ENCODE measurements at places on chromosomes 11 and 22. TPM values are rescaled to one million over a fixed set of nuclear protein-coding genes. Genes with fewer than 3 reads are reported as not detected.
A peak's percentile ranks its signal among the peaks of the same experiment; 100 is the strongest.

NCF4 gene
- 8.0 TPM for total RNA-seq

HTR3A gene
- total RNA-seq: not detected

INS gene
- not detected for total RNA-seq

DNA sequence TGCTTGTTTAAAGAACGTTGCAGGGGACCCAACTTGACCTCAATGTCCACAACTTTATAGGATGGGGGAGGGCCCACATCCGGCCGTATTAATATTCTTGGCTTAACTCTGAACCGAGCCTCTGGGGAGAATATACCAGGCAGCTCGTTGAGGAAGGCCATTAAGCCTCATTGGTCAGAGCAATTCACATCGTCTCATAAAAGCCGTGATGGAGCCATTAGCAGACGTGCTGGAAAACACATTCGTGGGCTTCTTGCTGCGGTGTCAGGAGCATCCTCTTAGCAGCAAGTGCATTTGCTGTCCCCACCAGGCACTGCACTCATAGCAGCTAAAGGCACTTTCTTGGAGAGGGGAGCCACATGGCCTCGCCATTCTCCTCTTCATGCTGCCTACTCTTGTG, 14.9 kb downstream of the DSCAML1 start:
- H3K4me1 ChIP-seq: no peaks in the 10 kb centered on the region
- H3K27me3 ChIP-seq: peaks cover 25% of the 10 kb centered on the region
- H3K27ac ChIP-seq: no peak overlapping the region
- no peak overlapping the region for H3K4me3 ChIP-seq
- H3K36me3 ChIP-seq: no peaks in the 10 kb centered on the region

ST14 gene
- total RNA-seq: 0.25 TPM

DNA sequence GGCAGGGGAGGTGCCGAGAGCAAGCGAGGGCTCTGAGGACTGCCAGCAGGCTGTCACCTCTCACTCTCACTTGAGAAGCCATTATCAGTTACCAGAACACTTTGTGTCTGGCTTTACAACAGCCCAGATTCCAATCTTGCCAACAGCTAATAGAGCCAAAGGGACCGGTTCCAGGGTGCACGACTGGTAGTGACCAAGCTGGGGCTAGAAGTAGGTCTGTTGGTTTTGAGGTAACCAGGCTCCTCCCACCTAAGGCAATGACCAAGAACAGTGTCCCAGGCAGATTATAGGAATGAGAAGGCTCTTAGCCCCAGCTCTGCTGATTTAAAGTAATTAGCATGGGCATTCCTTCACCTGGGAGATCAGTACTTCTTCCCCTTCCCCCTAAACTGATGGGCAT, 7.2 kb upstream of the IL10RA start:
- DNase-seq: no peak
- H3K27me3 ChIP-seq: no peaks in the 10 kb centered on the region
- H3K36me3 ChIP-seq: no peaks in the 10 kb centered on the region
- peaks cover 66% of the 10 kb centered on the region for H3K4me1 ChIP-seq
- no peak overlapping the region for H3K27ac ChIP-seq

H19 gene
- total RNA-seq: not detected

TUBA8 gene
- 0.47 TPM for total RNA-seq

GRCh38 chr11:11965656-11966353, 42.6 kb downstream of the DKK3 start:
- H3K4me3 ChIP-seq: no peak overlapping the region
- no peaks in the 10 kb centered on the region for H3K27me3 ChIP-seq
- DNase-seq: no peak
- H3K4me1 ChIP-seq: peaks cover 23% of the 10 kb centered on the region
- H3K27ac ChIP-seq: no peak overlapping the region
- H3K36me3 ChIP-seq: no peaks in the 10 kb centered on the region

NXPE2 gene
- total RNA-seq: not detected

GRCh38 chr11:89249196-89249595, 71.5 kb downstream of the TYR start:
- H3K27me3 ChIP-seq: no peaks in the 10 kb centered on the region
- no peaks in the 10 kb centered on the region for H3K4me1 ChIP-seq
- no peak overlapping the region for H3K27ac ChIP-seq
- H3K4me3 ChIP-seq: no peak overlapping the region

SPI1 gene
- total RNA-seq: 5.9 TPM

GRCh38 chr11:11961399-11962028, 46.9 kb downstream of the DKK3 start:
- H3K4me1 ChIP-seq: peaks cover 29% of the 10 kb centered on the region
- peaks cover 9% of the 10 kb centered on the region for H3K36me3 ChIP-seq
- no peak overlapping the region for H3K4me3 ChIP-seq
- H3K27me3 ChIP-seq: no peaks in the 10 kb centered on the region

DNA sequence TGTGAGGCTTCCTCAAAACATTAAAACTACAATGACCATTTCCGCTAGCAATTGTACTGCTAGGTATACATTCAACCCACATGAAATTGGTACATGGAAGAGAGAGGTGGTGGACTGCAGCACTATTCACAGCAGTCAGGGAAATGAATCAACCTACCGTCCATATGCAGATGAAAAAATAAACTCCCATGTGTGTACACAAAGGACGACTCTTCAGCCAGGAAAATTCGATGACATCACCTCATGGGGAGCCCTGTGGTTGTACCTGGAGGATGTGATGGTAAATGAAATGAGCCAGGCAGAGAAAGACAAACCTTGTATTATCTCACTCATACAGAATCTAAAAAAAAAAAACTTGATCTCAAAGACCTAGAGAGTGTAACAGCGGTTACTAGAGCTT, 23.3 kb downstream of the RFPL3 start:
- no peak overlapping the region for H3K27ac ChIP-seq
- peaks cover 3% of the 10 kb centered on the region for H3K36me3 ChIP-seq
- no peak for DNase-seq

DMC1 gene
- 0.95 TPM for total RNA-seq

GRCh38 chr22:39155421-39155820, 2.9 kb upstream of the CBX7 start:
- H3K4me1 ChIP-seq: peaks cover 27% of the 10 kb centered on the region
- no peak for DNase-seq
- H3K4me3 ChIP-seq: no peak overlapping the region
- no peaks in the 10 kb centered on the region for H3K27me3 ChIP-seq

DNA sequence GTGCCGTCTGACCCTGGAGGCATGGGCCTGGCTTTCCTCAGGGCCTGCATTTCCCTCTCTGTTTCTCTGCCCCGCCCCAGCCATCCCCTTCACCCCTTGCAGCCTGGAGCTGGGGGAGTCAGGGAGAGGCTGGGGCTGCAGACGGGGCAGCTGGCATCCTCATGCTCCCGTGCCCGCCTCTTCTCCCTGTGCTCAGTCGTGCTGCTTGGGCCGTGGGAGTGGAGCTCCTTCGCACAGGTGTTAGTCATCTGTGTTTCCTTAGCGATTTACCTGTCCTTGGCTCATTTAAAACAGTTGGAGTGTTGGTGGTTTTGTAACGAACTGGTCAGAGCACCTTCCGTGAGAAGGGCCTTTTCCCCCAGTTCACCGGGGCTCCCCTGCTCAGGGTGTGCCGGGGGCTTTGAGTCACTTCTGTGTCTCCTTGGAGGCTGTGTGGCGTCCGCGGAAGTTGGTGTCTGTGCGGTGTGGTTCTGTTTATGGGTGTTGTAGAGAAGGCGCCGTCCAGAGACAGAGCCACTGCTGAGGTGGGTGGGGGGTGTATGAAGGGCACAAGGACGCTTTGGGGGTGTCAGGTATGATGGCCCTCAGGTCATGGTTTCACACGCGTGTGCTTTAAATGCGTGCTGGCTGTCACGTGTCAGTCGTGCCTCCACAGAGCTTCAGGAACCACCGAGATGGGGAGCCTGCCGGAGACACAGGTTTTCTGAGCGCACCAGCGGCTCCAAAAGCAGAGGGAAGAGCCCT, 19.5 kb downstream of the BRSK2 start:
- H3K27ac ChIP-seq: no peak overlapping the region
- no peaks in the 10 kb centered on the region for H3K27me3 ChIP-seq
- no peaks in the 10 kb centered on the region for H3K36me3 ChIP-seq
- H3K4me1 ChIP-seq: no peaks in the 10 kb centered on the region
- no peak for DNase-seq

GRCh38 chr11:70090961-70091381, 12.9 kb downstream of the ANO1 start:
- no peak overlapping the region for H3K4me3 ChIP-seq
- no peak for DNase-seq
- H3K27me3 ChIP-seq: no peaks in the 10 kb centered on the region
- H3K36me3 ChIP-seq: no peaks in the 10 kb centered on the region
- H3K4me1 ChIP-seq: no peaks in the 10 kb centered on the region

UBQLNL gene
- 0.30 TPM for total RNA-seq

DNA sequence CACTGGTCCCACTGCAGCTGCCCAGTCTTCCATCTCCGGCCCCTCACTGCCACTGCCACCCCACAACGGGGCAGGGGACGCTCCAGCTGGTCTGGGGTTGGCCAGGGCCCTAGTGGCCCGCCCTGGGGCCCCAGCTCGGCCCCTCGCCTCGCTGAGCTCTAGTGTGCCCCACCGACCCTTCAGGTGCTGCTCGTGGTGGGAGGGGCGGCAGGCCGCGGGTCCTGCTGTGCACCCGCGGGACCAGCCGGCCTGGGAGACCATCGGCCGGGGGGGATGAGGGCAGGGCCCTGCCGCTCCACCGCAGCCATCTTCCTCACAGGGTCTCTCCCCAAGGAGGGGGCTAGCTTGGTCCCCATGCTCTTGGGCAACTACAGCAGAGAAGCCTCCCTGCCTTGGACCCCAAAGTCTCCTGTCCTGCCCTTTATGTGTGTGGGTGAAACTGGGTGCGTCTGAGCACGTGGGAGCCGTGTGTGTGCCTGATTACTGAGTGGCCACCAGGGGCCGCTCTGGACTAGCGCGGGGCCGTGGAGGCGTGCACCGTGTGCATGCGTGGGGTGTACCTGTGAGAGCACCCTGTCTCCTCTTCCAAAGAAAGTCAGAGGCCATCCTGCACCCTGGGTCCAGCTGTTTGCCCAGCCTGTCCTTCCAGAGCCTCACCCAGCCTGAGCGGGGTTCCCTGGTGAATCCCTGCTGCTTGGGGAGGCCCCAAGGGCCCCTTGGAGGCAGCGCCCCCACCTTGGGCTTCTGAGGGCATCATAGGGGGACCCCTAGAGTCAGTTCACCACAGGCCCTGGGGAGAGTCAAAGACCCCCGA, 6.0 kb upstream of the ACR start:
- no peaks in the 10 kb centered on the region for H3K36me3 ChIP-seq
- peaks cover 9% of the 10 kb centered on the region for H3K4me1 ChIP-seq
- DNase-seq: peak; percentile 56
- H3K27ac ChIP-seq: no peak overlapping the region
- no peak overlapping the region for H3K4me3 ChIP-seq
- H3K27me3 ChIP-seq: no peaks in the 10 kb centered on the region

KCNK4 gene
- total RNA-seq: 0.14 TPM

GRCh38 chr11:112634551-112634950, 326.7 kb upstream of the NCAM1 start:
- H3K4me1 ChIP-seq: no peaks in the 10 kb centered on the region
- no peak overlapping the region for H3K27ac ChIP-seq
- H3K27me3 ChIP-seq: no peaks in the 10 kb centered on the region
- no peak for DNase-seq
- no peak overlapping the region for H3K4me3 ChIP-seq

GRCh38 chr11:89163686-89164085, 14.0 kb upstream of the TYR start:
- H3K4me1 ChIP-seq: no peaks in the 10 kb centered on the region
- DNase-seq: no peak
- H3K27ac ChIP-seq: no peak overlapping the region

KCNE3 gene
- total RNA-seq: 0.22 TPM

KRTAP5-7 gene
- not detected for total RNA-seq

DNA sequence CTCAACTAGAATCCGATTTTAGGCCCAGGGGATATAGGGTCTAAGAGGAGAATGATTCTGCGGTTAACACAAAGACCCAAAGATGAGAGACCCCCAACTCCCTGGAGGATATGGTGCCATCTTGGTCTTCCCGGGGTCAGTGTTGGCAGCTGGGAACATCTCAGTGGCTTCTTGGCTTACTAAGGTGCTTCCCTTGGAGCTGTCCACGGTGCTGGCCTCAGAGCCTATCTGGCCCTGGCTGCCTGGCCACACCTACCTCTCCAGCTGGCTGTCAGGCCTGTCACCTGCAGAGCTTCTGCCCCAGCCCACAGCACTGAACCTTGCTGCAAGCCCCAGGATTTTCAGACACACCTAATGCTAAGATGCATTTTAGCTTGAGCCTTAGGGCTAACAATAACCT, 70.7 kb upstream of the THY1 start:
- H3K4me1 ChIP-seq: no peaks in the 10 kb centered on the region
- H3K27ac ChIP-seq: no peak overlapping the region
- H3K4me3 ChIP-seq: no peak overlapping the region
- no peak for DNase-seq

LSP1 gene
- total RNA-seq: 232 TPM

GRCh38 chr22:19043121-19044085, 78.8 kb downstream of the DGCR2 start:
- no peak overlapping the region for H3K4me3 ChIP-seq
- H3K27ac ChIP-seq: no peak overlapping the region
- no peaks in the 10 kb centered on the region for H3K27me3 ChIP-seq

KDM4E gene
- not detected for total RNA-seq

ADM gene
- 1.5 TPM for total RNA-seq

CLDN5 gene
- total RNA-seq: not detected

PANX3 gene
- total RNA-seq: not detected

GRCh38 chr11:74471668-74472429, 4.5 kb upstream of the KCNE3 start:
- no peaks in the 10 kb centered on the region for H3K36me3 ChIP-seq
- DNase-seq: no peak
- H3K27me3 ChIP-seq: peaks cover 7% of the 10 kb centered on the region
- H3K4me1 ChIP-seq: peaks cover 5% of the 10 kb centered on the region

DNA sequence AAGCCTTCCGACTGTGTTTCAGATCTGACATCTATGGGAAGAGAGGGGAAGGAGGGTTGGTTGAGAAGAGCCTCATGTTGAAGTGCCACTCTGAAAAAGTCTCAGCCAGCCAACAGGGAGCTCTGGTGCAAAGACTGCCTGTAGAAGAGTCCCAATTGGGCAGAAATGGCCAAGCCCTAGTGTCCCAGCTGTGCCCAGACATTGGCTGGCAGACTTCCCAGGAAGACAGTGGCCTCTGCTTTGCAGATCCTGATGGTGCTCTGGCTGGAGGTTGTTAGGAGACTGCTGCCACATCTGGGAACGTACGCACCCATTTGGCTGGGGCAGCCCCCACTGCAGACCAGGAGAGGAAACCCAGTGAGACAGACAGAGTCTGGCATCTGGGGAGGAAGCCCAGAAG, 3.2 kb upstream of the PLA2G3 start:
- H3K4me1 ChIP-seq: no peaks in the 10 kb centered on the region
- no peak overlapping the region for H3K27ac ChIP-seq
- no peaks in the 10 kb centered on the region for H3K27me3 ChIP-seq
- H3K4me3 ChIP-seq: no peak overlapping the region
- no peak for DNase-seq

- H3K27ac ChIP-seq: no peak overlapping the region
- peaks cover 5% of the 10 kb centered on the region for H3K4me1 ChIP-seq
- no peaks in the 10 kb centered on the region for H3K36me3 ChIP-seq
- peaks cover 4% of the 10 kb centered on the region for H3K27me3 ChIP-seq
- DNase-seq: no peak
- H3K4me3 ChIP-seq: no peak overlapping the region
These were observed 8.6 kb upstream of the EMID1 start for GRCh38 chr22:29197096-29197495.
